A549 treated with DMSO at 1 μM for 4 hours (cell line): ENCODE measurements at places on chromosomes 2 and 18. TPM values are rescaled to one million over a fixed set of nuclear protein-coding genes. Genes with fewer than 3 reads are reported as not detected.

Gene VWA3B
- total RNA-seq = 0.10 TPM in 1 of 5 replicates, not detected in the others

Gene UGT1A8
- total RNA-seq = 0.08 to 0.26 TPM in 2 of 5 replicates, not detected in the others

Gene DYNAP
- total RNA-seq = not detected in 5 replicates

Gene ERMN
- total RNA-seq = not detected in 5 replicates

Gene GDF7
- 0.02 to 0.05 TPM (median 0.05 TPM) in 5 replicates for total RNA-seq

Gene ERICH2
- not detected in 5 replicates for total RNA-seq

Gene NETO1
- not detected in 5 replicates for total RNA-seq

Gene HAAO
- 0.07 to 0.18 TPM in 2 of 5 replicates, not detected in the others for total RNA-seq

Gene PROC
- total RNA-seq = 2.9 to 4.5 TPM (median 3.3 TPM) in 5 replicates

Gene SLC40A1
- total RNA-seq = 3.8 to 5.0 TPM (median 3.8 TPM) in 5 replicates

Gene SH3RF3
- 0.25 to 0.50 TPM (median 0.45 TPM) in 5 replicates for total RNA-seq

Gene MEP1B
- total RNA-seq = 0.03 to 0.15 TPM (median 0.07 TPM) in 5 replicates

Gene SERPINB2
- total RNA-seq = 0.05 to 0.08 TPM in 2 of 5 replicates, not detected in the others

Gene STAT4
- total RNA-seq = 2.7 to 3.8 TPM (median 3.5 TPM) in 5 replicates

Gene GPR155
- total RNA-seq = 0.28 to 0.69 TPM (median 0.39 TPM) in 5 replicates

Gene RGPD3
- 0.12 to 0.28 TPM (median 0.16 TPM) in 5 replicates for total RNA-seq

Gene MARCO
- 0.05 to 0.12 TPM (median 0.08 TPM) in 4 of 5 replicates, not detected in the other for total RNA-seq

Gene RAB3GAP1
- 24.5 to 32.9 TPM (median 30.1 TPM) in 5 replicates for total RNA-seq

Gene RIT2
- not detected in 5 replicates for total RNA-seq

Gene C2orf72
- 4.6 to 8.6 TPM (median 6.5 TPM) in 5 replicates for total RNA-seq

Gene CYS1
- total RNA-seq = 0.65 to 1.7 TPM (median 1.4 TPM) in 5 replicates

Gene CREG2
- 3.5 to 10.0 TPM (median 8.7 TPM) in 5 replicates for total RNA-seq

Gene ONECUT2
- total RNA-seq = 0.31 to 0.63 TPM (median 0.57 TPM) in 5 replicates

Gene AMER3
- total RNA-seq = not detected in 5 replicates

Gene GPR39
- 8.5 to 12.1 TPM (median 11.9 TPM) in 5 replicates for total RNA-seq

Gene GPR35
- total RNA-seq = 0.58 to 1.2 TPM (median 0.75 TPM) in 5 replicates

Gene TET3
- total RNA-seq = 7.1 to 8.4 TPM (median 7.7 TPM) in 5 replicates

Gene CD207
- not detected in 5 replicates for total RNA-seq

Gene FASTKD2
- 34.6 to 39.9 TPM (median 36.2 TPM) in 5 replicates for total RNA-seq

Gene DCDC2C
- total RNA-seq = 0.15 to 0.50 TPM (median 0.36 TPM) in 5 replicates

Gene PDCD1
- total RNA-seq = not detected in 5 replicates

Gene OXER1
- total RNA-seq = not detected in 5 replicates

Gene WNT6
- 0.05 to 0.15 TPM (median 0.10 TPM) in 4 of 5 replicates, not detected in the other for total RNA-seq

Gene RFX8
- not detected in 5 replicates for total RNA-seq

Gene CTAGE1
- not detected in 5 replicates for total RNA-seq

Gene CKAP2L
- 11.8 to 17.4 TPM (median 16.0 TPM) in 5 replicates for total RNA-seq

Gene SRD5A2
- 0.02 to 0.04 TPM (median 0.03 TPM) in 4 of 5 replicates, not detected in the other for total RNA-seq

Gene SLC39A6
- 43.6 to 54.7 TPM (median 53.8 TPM) in 5 replicates for total RNA-seq

Gene IL37
- not detected in 5 replicates for total RNA-seq

Gene RGPD4
- 0.02 to 0.08 TPM (median 0.05 TPM) in 4 of 5 replicates, not detected in the other for total RNA-seq

Gene KCNE4
- total RNA-seq = 0.87 to 1.6 TPM (median 1.2 TPM) in 5 replicates

Gene GALNT14
- total RNA-seq = 45.1 to 52.5 TPM (median 49.1 TPM) in 5 replicates

Gene FBXO15
- total RNA-seq = 0.51 to 1.6 TPM (median 0.88 TPM) in 5 replicates
